ENCODE measurements at places on chromosomes 2 and 18. TPM values are rescaled to one million over a fixed set of nuclear protein-coding genes. Genes with fewer than 3 reads are reported as not detected.

Gene MRPL19
- total RNA-seq: 61.0 TPM

Gene C2orf78
- not detected for total RNA-seq

Gene CCBE1
- 5.8 TPM for total RNA-seq

Gene MYO3B
- not detected for total RNA-seq

Gene SIX3
- total RNA-seq: 0.41 TPM

Gene ANKRD44
- total RNA-seq: 2.0 TPM

Gene GULP1
- total RNA-seq: 52.8 TPM

Gene WDFY1
- total RNA-seq: 40.4 TPM

Gene ZNF521
- not detected for total RNA-seq

Gene TOGARAM2
- 0.12 TPM for total RNA-seq

Gene SH3BP4
- total RNA-seq: 33.9 TPM

Gene SATB2
- 3.9 TPM for total RNA-seq

Gene LANCL1
- total RNA-seq: 30.2 TPM

Gene EPAS1
- total RNA-seq: 112 TPM

Gene GPR39
- 8.5 TPM for total RNA-seq

Gene MROH2A
- 0.32 TPM for total RNA-seq

Data from A549 treated with DMSO at 1 μM for 4 hours (cell line).